ENCODE measurements at places on chromosomes 13 and 19.

GRCh38 chr13:64639206-64639605, 2590.9 kb downstream of the PCDH9 start:
- DNase-seq = no peak

DNA sequence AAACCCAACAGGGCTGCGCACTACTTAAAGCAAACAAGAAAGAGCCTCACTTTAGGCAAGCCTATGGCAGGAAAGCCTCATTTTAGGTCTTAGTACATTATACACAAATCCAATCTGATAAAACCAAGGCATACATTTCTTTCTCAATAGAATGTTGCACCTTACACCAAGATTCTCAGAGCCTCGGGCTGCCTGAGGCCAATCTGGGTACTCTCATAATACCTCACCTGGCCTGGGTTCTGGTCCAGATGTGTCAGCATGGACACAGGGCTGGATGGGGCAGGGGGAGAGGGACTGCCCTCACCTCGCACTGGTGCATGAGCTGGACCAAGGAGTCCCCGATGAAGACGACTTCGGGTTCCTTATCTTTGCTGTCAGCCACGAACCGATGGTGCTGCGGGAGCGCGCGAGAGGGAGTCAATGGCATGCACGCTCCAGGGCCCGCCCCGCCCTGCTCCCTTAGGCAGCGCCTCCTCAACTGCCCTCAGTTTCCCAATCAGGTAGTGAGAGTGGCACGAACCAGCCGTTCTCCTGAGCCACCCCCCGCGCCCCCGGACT, at the start of gene PRR19:
Gene PRR19 (plus strand): TSS at position 487 of the 558 bp plus-strand sequence. CDS start 7,453 bp downstream, outside the sequence.
- DNase-seq = no peak

DNA sequence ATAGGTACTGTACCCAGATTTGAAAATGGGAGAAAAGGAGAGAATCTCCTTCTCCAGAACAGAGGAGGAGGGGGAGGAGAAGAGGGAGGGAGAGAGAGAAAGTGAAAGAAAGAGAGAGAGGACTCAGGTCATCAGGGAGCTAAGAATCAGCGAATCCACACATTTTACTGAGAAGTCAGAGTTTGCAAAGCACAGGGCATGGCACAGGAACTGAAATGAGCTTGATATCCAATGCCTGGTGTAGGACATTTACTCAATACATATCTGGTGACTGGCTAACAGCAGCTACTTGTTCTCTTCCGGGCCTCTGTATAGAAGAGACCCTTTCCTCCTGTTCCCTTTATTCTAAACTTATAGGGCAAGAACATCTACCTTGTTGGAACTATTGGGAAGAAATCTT, 375.1 kb downstream of the KLF5 start:
- no peak for DNase-seq

DNA sequence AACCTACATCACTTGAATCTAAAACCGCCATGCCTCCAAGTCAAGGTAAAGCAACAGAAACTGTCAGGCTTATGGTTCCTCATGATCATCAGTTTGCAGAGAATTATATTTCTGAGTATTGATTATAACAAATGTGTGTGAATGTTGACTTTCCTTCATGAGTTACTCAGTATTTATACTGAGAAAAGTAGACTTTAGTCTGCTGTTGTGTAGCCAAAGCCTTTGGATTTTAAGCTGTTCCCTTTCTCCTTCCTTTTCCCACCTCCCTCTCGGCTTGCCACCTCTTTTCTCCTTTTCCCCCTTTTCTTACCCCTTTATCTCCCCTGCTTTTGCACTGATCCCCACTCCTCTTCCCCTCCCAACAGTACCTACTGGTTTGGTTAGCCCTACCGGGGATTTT, 20.7 kb upstream of the GPR18 start:
- no peak for DNase-seq

- peak; percentile 85 for DNase-seq
Observed at GRCh38 chr19:34254046-34254697, at the start of gene GARRE1. Gene GARRE1 (plus strand): TSS chr19:34254554. CDS start chr19:34300474, 45,920 bp downstream.

DNA sequence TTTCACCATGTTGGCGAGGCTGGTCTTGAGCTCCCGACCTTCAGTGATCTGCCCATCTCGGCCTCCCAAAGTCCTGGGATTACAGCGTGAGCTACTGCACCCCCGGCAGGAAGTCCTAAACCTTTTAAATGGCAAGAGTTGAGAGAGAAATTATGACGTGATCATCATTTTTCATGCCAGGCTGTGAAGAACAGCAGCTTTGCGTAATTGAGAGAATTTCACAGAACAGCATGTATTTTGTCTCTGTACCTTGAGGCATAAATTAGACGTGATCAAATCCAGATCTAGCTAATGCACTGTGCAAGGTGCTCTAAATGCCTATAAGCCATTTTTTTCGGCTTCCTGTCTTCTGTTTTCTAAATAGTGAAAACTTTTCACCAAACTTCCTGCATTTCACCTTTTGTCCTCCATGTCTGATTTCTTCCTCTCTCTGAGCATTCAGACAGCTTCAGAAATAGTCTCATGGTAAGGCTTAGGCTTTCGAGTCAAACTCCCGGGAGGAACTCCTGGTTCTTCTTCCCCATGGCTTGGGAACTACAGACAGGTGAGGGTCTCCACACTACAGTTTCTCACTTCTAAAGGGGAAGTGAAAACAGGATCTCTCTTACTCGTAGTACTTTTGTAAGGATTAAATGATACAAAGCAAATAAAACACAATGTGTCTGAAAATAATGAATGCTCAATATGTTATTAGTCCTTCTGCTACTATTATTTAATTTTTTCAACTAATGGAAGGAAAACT, 51.0 kb downstream of the WDFY2 start:
- DNase-seq = no peak

- DNase-seq = no peak
Observed at GRCh38 chr13:35744566-35745178, 268.2 kb upstream of the MAB21L1 start.

DNA sequence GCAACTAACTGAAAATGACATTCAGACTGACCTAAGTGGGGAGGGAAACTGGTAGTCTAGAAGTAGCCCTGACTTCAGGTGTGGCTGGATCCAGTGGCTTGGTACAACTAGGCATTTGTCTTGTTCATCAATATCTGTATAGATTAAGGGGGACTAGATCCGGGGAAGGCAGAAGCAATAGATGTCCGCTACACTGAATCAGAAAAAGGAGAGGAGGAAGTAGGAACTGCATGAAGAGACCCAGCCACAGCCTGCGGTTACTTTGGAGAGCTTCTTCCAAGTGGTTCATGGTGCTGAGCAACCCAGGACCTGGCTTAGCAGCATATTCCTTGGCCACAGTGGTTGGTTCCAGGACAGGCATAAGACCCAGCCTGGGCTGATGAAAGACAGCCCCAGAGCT, 9.9 kb upstream of the PRODH2 start:
- no peak for DNase-seq

- peak; percentile 76 for DNase-seq
Observed at GRCh38 chr19:38224014-38224862, at the start of gene DPF1. Gene DPF1 (minus strand): TSS chr19:38224222. CDS start chr19:38224142, 80 bp downstream.

GRCh38 chr13:107799001-107799400, 416.3 kb downstream of the LIG4 start:
- no peak for DNase-seq

DNA sequence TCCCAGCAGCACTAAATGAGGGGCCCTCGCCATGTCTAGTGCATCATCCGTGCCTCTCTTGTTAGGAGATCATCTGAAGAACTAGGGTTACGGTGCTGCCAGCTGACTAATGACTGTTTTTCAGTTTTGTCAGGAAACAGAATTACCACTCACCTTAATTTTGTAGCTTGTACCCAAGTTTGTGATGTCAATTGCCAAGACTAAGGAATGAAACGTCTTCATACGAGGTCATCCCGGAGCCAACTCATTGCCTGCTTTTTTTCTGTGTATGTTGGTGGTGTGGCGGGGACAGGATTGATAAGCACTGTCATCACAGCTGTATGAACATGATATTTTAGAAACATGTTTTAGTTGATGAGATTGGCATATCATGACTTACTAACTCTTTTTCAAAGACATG, 100.6 kb downstream of the TNFRSF19 start:
- DNase-seq = no peak

GRCh38 chr19:35869327-35870123, 1.2 kb downstream of the APLP1 start:
- peak; percentile 73 for DNase-seq

- DNase-seq = peak; percentile 83
Observed at GRCh38 chr19:12995596-12996405, 526 bp downstream of the NFIX start.

DNA sequence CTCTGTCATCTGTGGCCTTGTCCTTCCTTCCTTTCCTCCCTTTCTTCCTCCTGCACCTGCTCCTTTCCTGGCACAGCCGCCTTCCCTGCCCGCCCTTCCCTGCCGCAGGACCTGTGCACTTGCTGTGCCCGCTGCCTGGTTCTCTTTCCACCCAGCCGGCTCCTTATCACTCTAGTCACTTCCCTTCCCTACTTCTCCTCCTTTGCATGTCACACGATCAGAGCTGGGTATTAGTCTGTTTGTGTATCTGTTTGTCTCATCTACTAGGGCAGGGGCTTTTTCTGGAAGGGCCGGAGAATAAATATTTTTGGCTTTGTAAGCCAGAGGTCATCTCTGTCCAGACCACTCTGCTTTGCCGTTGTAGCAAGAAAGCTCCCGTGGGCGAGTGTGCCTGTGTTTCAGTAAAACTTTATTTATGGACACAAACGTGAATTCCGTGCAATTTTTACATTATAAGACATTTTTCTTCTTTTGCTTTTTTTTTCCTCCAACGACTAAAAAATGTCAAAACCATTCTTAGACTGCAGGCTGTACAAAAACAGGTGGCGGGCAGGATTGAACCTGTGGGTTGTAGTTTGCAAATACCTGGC, 6.1 kb downstream of the KDM4B start:
- DNase-seq = peak; percentile 38

DNA sequence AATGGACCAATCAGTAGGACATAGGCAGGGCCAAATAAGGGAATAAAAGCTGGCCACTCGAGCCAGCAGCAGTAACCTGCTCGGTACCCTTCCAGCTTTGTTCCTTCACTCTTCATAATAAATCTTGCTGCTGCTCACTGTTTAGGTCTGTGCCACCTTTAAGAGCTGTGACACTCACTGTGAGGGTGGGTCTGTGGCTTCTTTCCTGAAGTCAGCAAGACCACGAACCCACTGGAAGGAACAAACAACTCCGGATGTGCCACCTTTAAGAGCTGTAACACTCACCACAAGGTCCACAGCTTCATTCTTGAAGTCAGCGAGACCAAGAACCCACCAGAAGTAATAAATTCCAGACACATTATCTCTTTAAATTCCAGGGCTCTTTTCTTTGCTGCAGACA, 1922.3 kb upstream of the PCDH20 start:
- DNase-seq = no peak

DNA sequence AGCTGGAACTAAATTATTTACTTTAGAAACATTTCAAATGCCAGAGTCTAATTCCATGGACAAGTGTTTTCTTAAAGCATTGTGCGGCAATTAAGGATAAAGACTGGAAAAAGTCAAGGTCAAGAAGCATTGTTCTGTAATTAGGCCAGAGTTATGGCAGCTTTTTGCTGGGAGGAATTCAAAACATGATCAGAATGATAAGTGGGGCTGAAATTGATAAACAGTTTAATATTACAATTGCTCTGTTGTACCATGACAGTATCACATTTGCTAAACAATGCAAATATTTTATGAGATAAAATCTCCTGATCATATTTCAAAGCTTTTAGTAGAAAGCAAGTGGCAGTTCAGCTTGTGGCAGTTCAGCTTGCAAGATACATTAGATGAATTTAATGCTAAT, 513.7 kb downstream of the GPC6 start:
- no peak for DNase-seq

- DNase-seq = no peak
Observed at GRCh38 chr13:74018062-74018431, 116.2 kb downstream of the KLF12 start.

GRCh38 chr19:19651076-19651475, 7.6 kb upstream of the GMIP start:
- DNase-seq = peak; percentile 88

GRCh38 chr19:29060813-29061364, 152.1 kb downstream of the UQCRFS1 start:
- no peak for DNase-seq

DNA sequence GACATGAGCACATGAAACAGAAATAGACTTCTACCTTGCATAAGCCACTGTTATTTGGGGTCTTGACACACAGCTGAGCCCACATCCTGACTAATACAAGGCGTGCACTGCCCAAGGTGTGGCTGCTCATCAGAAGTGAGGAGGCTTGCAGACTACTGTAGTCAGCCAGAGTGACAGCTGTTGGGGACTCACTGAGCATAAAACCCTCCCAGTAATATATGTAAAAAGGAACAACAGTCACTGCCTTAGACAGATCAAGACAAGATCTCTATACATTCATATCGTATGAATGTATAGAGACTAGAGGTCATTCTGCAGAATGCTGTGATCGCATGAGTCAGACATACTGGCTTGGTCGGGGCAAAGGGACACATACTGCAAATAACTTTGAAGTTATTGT, 4.1 kb upstream of the C1QTNF9B start:
- no peak for DNase-seq

- DNase-seq = no peak
Observed at GRCh38 chr13:21310220-21310619, 133.8 kb downstream of the MRPL57 start.

- no peak for DNase-seq
Observed at GRCh38 chr19:13644645-13645044, 119.7 kb upstream of the MRI1 start.

GRCh38 chr13:93690139-93690538, 463.5 kb downstream of the GPC6 start:
- no peak for DNase-seq

GRCh38 chr13:97269603-97270002, 47.5 kb downstream of the MBNL2 start:
- no peak for DNase-seq

- DNase-seq = peak; percentile 77
Observed at GRCh38 chr19:41407271-41407670, 9.7 kb downstream of the BCKDHA start.

- no peak for DNase-seq
Observed at GRCh38 chr13:21233086-21233485, 56.6 kb downstream of the MRPL57 start.

GRCh38 chr13:40031031-40031430, 375.6 kb downstream of the COG6 start:
- DNase-seq = no peak

DNA sequence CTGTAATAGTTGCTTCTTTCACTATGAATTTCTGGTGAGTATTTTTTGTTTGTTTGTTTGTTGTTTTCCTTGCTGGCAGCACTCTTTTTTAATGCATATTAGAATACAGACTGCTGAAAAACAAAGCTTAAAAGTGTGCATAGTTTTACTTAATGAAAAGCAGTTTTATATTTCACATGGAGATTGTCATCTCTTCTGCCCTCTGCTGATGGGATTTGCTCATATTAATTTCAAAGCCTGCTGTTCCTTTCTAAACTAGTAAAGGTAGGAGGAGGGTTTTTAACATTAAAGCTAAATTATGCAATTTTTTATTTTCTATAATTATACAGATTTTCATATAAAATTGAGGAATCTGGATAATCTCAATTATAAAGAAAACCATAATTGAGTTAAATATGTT, 692.6 kb upstream of the SLITRK1 start:
- no peak for DNase-seq

DNA sequence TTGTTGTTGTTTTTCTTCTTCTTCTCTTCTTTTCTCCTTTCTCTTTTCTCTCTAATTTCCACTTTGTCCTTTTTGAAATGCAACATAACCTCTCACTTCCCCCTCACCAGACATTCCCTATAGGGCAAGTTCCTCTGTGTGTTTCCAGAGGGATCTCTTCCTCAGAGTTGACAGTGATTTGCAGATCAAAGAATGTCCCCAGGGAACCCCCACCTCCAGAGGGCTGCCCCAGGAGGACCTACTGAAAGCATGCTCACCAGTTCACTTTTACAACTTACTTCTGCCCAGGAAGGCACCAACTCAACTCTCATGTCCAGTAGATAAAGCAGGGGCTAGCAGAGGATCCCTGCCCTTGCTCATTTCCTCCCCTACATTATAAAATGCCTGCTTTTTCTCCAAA, 1648.0 kb downstream of the PCDH9 start:
- DNase-seq = no peak

All from right cardiac atrium (tissue), 5 donors.